ENCODE measurements at places on chromosomes 4 and X.

DNA sequence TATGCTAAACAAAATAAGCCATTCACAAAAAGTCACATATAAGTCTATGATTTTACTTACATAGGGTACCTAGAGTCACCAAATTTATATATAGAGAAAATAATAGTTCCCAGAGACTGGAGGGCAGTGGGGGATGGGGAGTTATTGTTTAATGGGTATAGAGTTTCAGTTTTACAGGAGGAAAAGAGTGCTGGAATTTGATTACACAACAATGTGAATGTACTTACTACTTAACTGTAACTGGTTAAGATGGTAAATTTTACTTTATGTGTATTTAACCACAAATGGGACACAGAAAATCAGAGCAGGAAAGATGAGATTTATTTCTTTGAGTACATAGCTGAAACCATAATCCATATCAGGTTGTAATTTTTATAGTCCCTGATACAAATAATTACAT lies 144.4 kb downstream of the TMA16 start:
- no peak for DNase-seq

GRCh38 chr4:123446865-123447474 lies 50.4 kb downstream of the SPRY1 start:
- no peak for DNase-seq

DNA sequence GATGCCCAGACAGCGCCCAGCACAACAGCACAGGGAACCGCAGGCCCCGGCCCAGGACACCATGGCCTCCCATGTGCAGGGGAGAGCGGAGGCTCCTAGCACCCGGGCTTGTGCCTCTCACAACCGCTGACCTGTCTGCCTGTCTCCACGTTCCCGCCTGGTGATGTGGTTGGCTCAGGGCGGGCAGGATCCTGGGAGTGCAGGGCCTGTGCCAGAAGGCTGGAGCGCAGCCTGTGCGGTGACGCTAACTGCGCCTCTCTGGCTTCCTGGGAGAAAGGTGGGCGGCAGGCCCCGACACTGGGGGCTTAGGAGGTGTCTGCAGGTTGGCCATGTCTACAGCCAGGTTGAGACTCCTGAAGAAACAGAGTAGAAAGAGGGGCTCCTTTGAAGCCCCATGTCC lies 48.7 kb downstream of the CPZ start:
- no peak for DNase-seq

GRCh38 chr4:93912146-93912545 lies 83.6 kb downstream of the ATOH1 start:
- DNase-seq, result no peak

- no peak for DNase-seq
These were observed 63.2 kb downstream of the AASDH start for GRCh38 chr4:56324011-56324610.

DNA sequence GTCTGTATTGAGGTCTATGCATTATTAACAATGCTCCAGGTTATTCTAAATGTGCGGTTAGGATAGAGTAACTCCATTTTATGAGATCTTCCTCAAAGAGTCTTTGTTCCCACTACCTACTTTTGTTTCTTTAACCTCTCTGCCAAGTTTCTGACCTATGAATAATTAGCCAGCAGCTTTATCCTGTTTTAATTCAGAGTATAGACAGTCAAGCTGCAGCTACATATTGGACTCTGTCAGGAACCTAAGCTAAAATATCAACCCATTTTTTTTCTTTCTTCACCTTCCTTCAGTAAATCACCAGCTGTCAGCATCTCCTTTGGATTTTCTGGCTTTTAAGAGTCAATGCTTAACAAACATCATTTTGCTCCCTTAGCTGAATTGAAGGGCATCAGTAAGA lies 72.3 kb downstream of the TMEM47 start:
- no peak for DNase-seq

DNA sequence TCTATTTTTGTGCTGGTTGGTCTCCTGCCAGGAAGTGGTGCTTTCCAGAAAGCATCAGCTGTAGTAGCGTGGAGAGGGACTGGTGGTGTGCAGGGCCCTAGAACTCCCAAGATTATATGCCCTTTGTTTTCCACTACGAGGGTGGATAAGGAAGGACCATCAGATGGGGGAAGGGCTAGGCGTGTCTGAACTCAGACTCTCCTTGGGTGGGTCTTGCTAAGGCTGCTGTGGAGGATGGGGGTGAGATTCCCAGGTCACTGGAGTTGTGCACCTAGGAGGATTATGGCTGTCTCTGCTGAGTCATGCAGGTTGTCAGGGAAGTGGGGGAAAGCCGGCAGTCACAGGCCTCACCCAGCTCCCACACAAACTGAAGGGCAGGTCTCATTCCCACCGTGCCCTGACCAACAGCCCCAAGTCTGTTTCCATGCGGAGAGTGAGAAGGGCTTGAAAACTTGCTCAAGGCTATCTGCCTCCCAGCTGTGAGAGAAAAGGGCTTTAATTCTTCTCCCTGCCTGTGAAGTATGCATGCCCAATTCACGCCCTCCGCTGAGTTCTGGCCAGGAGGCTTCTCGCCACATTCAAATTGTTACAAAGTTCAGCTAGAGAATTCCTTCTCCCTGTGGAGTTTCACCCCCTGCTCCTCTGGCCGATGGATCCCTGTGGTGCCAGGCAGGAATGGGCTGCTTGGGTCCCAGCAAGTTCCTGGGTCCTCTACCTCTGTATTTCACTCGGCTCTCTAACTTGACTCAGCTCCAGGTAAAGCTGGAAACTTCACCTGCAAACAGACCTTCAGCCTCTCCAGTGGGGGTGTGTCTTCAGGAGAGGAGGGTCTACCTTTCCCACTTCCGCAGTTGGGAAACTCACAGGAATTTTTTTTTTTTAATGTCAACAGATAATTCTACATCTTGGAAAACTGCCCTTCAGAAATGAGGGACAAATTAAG lies 7.7 kb upstream of the CSTF2 start:
- no peak for DNase-seq
